Activated CD8-positive, alpha-beta memory T cell treated with anti-CD3 and anti-CD28 coated beads for 1 hour (primary cell): ENCODE measurements at places on chromosomes 4 and X.
A peak's percentile ranks its signal among the peaks of the same experiment; 100 is the strongest.

GRCh38 chr4:96073461-96073860 lies 233.6 kb downstream of the PDHA2 start:
- no peak for DNase-seq

- peak; percentile 40 for DNase-seq
These were observed 48.1 kb upstream of the FAM9C start for GRCh38 chrX:13092455-13092941.

DNA sequence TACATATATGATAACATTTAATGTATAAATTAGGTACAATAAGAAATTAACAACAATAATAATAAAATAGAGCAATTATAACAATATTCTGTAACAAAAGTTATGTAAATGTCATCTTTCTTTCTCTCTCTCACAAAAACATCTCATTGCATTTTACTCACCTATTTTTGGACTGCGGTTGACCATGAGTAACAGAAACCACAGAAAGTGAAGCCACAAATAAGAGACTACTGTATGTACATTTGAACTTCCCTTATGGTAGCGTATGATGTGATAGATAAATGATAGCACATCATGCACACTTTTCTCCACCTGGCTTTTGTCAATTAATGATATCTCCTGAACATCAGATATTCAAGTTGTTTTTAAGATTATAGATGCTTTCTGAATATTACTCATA lies 80.5 kb downstream of the HNRNPD start:
- DNase-seq, result no peak

DNA sequence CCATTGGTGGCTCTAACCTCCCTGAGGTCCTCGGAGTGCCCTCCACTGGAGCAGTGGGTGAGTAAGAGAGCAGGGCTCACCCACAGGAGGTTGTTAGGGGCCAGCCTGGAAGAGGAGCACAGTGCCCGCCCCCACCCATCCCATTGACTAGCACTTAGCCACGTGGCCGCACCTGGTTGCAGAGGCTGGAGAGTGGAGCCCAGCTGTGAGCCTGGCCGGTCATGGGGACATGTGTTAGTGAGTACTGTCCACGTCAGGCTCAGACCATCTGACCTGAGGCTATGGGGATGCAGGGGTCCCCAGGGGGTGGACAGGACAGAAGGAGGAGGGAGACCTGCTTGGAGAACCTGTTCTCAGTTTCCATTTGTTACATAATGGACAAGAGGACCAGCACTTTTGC lies 1.4 kb upstream of the MAN2B2 start:
- no peak for DNase-seq

- no peak for DNase-seq
These were observed 60.2 kb upstream of the HS3ST1 start for GRCh38 chr4:11488657-11489452.

- DNase-seq, result no peak
These were observed 34.9 kb upstream of the CLDN24 start for GRCh38 chr4:183356931-183357675.

GRCh38 chr4:121252224-121252806 lies 88.2 kb upstream of the TNIP3 start:
- DNase-seq, result no peak

DNA sequence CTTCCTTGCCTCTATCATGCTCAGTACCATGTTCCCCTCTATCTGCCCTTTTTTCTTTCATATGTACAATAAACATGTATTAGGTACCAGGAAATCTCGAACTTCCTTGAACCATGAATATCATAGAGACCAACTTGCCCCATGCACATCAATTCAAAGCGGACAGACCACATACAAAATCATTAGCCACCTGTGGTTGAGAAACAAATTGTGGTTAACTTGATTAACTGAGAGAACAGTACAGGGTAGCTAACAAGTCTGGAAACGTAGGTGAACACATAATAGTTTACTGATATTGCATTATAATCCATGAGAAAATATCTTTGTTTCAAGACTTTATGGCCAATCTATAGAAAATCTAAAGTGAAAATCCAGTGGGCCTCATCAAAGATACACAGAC lies 8.2 kb downstream of the CASP3 start:
- no peak for DNase-seq

DNA sequence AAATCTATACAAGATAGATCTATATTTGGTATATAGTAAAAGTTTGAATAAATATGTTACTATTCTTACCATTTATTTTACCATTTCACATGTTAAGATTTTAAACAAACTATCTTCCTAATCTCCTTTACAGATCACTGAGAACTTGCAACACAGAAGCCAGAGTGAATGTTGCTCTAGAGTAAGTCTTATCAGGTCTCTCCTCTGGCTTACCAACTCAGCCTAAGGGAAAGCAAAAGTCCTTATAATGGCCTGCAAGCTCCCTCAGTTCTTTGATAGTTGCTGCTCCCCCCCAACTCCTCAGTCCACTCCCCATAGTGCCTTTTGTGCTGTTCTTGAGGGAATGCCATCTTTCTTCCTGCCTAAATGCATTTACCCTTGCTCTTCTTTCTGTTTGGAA lies 25.7 kb upstream of the SLC7A11 start:
- DNase-seq, result no peak

DNA sequence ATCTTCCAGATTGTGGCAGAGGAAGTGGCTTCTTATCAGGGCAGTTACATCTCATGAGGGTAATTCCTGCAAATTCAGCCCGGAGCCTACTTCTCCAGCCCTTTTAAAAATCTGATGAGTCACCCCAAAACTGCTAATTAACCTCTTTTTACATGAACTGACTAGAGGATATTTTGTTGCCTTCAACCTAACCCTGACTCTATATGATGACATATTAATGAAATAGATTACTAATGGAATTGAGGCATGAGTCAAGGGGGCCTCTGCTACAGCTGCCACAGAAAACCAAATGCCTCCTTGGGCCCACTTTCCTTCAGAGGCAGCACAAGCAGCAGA lies 72.5 kb downstream of the QRFPR start:
- DNase-seq, result no peak

DNA sequence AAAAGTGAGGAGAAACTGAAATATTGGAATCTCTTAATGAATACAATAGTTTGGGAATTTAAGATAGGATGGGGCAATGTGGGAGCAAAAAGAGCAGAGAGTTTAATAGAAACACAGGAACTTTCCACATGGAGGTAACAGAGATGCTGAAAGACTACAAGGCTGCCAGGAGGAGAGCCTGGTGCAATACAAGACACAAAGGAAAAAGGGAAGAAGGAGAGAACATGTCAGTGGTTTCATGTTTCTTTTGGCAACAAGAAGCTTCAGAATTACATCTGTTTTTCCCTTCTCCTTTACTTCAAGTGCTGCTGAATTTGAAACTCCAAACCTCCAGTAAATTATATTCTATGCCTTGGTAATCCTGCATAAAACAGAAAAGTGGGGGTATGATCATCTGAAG lies 474.3 kb downstream of the FAT4 start:
- no peak for DNase-seq

DNA sequence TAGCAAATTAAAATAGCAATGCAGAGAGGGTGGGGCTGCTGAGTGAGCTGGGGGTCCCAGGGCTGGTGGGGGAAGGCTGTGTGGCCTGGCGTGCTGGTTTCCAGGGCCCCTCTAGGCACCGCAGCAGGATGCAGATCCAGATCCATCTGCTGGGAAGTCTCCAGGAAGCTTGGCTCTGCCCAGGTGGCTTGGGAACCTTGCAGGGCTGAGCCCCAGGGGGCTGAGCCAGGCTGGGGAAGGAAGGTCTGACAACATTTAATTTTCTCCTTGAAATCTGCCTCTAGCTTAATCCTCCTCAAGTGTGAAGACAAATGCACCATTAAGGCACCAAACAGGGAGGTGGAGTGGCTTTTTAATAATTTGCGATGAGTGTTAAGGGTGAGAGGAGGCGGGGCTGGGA lies 31.7 kb downstream of the SORCS2 start:
- no peak for DNase-seq

DNA sequence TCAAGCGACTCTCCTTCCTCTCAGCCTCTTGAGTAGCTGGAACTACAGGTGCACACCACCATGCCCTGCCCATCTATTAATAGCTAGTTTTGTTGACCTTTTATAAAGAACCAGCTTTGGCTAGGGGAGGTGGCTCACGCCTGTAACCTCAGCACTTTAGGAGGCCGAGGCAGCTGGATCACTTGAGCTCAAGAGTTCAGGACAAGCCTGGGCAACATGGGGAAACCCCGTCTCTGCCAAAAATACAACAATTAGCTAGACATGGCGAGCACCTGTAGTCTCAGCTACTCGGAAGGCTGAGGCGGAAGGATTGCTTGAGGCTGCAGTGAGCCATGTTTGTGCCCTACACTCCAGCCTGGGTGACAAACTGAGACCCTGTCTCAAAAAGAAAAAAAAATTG lies 2.7 kb downstream of the TKTL1 start:
- no peak for DNase-seq

GRCh38 chr4:153170407-153170806 lies 33.8 kb upstream of the TRIM2 start:
- DNase-seq, result no peak

DNA sequence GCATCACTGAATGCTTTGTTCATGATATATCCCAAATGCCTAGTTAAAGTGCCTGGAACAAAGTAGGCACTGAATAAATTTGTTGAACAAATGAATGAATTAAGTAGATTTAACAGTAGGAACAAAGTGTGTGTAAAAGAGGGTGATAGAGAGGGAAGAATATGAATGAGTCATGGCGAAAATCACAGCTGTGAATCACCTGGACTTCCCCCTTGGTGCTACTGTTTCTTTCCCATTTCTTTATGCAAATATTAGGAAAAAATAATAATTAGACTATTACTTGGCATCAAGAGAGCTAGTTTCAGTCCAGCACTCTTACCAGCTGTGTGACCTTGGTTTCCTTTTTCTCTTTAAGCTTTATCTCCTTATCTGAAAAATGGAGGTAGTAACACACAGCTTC lies 9.2 kb downstream of the SPIN3 start:
- DNase-seq, result no peak

DNA sequence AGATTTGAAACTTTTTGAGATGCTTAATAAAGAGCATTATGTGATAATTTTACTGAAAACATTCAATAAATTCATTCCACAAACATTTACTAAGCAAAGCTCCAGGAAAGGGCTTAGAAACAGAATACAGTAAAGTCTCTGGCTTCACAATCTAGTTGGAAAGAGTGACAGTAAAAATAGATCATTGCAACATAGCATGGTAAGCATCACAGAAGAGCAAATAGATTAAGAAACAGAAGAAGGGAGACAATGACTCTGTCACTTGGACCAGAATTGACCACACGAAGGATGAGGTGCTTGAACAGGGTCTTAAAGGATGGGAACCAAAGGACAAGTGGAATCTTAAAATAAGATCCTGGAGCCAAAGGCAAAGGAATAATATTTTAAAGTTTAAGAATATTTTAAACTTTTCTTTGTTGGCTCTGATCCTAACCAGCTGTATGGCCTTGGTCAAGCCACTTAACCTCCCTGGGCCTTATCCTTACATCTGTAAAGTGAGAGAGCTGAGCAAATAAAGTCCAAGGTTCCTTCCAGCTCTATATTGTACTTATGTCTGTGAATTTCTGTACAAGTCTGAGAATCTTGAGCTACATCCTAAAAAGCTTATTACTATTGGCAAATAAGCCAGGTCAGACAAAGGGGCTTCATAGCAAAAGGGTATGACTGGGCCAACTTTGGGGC lies 33.9 kb downstream of the SEC24D start:
- no peak for DNase-seq

DNA sequence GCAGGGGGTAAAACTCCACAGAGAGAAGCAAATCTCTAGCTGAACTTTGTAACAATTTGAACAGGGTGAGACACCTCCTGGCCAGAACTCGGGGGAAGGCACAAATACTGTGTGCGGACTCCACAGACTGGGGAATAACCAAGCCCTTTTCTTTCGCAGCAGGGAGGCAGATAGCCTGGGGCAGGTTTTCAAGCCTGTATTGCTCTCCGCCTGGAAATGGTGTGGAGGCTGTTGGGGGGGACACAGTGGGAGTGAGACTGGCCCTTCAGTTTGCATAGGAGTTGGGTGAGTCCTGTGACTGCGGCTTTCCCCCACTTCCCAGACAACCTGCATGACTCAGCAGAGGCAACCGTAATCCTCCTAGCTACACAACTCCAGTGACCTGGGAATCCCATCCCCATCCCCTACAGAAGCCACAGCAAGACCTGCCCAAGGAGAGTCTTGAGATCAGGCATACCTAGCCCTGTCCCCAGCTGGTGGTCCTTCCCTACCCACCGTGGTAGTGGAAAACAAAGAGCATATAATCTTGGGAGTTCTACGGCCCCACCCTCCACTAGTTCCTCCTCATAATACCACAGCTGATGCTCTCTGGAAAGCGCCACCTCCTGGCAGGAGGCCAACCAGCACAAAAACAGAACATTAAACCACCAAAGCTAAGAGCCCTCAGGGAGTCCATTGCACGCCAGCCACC lies 12.9 kb upstream of the SMPX start:
- DNase-seq, result no peak

- no peak for DNase-seq
These were observed 9.9 kb upstream of the MID1 start for GRCh38 chrX:10630320-10630719.
